Stimulated activated CD4-positive, alpha-beta T cell treated with anti-CD3 and anti-CD28 coated beads, Interleukin-15, amount 100 ng/mL, for 1 hour (primary cell): ENCODE measurements at places on chromosomes 7 and 10.

GRCh38 chr10:132420469-132420980, 23.5 kb downstream of the PWWP2B start:
- DNase-seq: no peak

- no peak for DNase-seq
Measured at GRCh38 chr7:100163006-100163531, 4.5 kb upstream of the TRAPPC14 start.

DNA sequence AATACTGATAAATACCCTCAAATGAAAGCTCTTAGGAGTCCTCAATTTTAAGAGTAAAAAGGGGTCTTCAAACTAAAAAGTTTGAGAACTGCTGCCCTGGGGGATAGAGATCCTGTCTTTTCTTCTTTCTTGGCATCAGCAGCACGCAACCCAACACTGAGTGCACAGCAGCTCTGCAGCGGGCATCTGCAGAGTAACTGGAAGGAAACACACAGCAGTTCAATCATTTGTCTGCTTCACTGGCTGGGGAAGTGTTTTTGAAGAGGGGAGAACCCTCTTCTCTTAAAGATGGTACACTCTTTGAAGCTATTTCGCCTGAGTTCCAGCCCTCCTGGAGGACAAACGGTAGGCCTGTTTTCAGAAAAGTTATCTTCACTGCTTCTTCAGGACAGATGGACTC, 193.6 kb downstream of the FGFR2 start:
- no peak for DNase-seq

- no peak for DNase-seq
Measured at GRCh38 chr10:99450624-99451498, 20.4 kb upstream of the GOT1 start.

- no peak for DNase-seq
Measured at GRCh38 chr7:44217852-44218402, 17.1 kb downstream of the YKT6 start.

DNA sequence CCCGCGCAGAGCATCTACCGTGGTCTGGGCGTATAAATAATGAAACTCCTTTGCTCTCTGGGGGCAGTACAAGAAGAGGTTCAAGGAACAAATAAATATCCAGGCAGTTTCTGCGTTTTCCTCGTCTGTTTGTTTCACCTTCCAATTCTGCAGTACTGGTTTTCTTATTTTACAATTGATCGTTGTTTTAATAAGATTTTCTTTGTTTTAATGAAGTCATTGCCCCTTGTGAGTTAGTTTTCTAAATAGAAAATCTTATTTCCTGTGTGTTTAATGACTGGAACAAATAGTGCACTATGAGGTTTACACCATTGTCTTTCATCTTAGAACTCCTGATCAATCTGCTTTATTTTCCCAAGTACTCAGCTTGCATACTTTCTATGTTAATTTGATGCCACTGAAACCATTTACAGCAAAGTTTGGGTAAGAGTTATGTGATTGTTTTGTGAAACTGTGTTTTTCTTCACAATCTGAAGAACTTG, 1.2 kb downstream of the PLEKHA1 start:
- no peak for DNase-seq

- no peak for DNase-seq
Measured at GRCh38 chr7:149826344-149827088, 11.7 kb upstream of the ZNF862 start.

- no peak for DNase-seq
Measured at GRCh38 chr10:99449023-99449422, 18.6 kb upstream of the GOT1 start.

- no peak for DNase-seq
Measured at GRCh38 chr10:26738301-26738911, 40.9 kb downstream of the PDSS1 start.

GRCh38 chr7:124929467-124930172, at the start of gene POT1:
TSS of gene POT1 (minus strand) at chr7:124929825. CDS start at chr7:124897173, 32,652 bp downstream.
- peak; percentile 94 for DNase-seq

DNA sequence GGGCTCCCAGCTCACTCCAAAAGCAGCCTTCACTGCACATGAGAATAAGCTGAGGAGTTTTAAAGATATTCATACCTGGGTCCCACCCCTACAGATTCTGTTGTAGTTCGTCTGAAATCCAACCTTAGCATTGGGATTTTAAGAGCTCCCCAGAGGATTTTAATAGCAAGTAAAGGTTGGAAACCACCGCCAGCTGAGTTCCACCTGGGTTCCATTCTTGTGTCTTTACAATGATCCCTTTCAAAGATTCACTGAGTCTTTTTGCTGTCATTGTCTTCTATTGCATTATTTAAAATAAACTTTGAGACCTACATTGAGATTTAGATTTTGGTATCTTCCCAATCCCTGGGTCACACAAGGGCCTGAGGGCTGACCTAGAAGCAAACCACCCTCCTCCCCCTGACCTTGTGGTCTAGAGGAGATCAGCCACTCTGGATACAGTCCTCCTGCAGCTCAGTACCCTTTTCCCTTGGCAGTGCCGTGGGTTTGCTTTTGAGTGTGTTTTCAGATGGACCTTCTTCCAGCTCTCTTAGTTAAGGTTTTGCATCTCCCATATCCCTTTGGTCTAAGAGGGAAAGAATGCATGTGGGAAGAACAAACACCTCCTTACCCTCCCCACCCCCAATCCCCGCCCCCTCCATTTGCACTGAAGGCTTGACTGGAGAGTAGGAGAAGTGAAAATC, 22.6 kb upstream of the SIRT1 start:
- DNase-seq: no peak

DNA sequence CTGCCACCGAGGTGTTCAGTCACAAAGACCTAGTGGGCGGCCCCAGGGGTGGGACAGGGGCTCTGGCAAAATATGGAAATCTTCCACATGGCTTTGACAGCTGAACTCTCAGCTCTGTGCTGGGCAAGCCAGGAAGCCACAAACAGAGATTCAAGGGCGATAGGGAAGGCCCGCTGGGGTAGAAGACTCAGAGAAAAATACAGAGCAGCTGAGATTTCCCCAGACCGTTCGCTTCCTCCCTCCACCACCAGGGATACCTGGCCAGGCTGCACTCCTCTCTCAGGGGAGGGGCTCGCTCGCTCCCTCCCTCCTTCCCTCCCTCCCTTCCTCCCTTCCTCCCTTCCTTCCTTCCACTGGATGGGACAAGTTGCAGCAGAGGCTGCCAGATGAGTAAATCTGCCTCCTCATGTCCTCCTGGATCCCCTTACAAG, 260.5 kb downstream of the PRPF18 start:
- DNase-seq: no peak

- no peak for DNase-seq
Measured at GRCh38 chr10:102620591-102621442, 23.5 kb upstream of the TRIM8 start.

DNA sequence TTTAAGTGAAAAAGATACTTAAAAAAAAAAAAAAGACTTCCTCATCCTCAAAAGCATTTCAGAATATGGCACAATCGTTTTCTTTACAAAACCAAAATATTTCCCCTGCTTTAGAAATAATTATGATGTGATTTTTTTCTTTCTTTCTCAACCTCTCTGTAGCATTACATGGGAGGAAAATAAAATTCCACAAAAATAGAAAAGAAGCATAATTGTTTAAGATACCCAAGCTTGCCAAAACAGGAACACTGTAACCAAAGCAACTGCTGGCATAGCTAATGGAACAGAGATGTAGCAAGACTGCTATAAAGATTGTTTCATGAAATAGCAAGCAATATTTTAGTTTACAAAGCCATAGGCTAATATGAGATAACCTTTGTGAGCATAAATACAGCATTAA, 75.6 kb upstream of the GPR22 start:
- no peak for DNase-seq

- no peak for DNase-seq
Measured at GRCh38 chr7:81638198-81638597, 131.6 kb downstream of the HGF start.

GRCh38 chr10:24995072-24995471, 20.9 kb downstream of the ENKUR start:
- no peak for DNase-seq

- no peak for DNase-seq
Measured at GRCh38 chr10:112728997-112729396, 221.1 kb upstream of the TCF7L2 start.

DNA sequence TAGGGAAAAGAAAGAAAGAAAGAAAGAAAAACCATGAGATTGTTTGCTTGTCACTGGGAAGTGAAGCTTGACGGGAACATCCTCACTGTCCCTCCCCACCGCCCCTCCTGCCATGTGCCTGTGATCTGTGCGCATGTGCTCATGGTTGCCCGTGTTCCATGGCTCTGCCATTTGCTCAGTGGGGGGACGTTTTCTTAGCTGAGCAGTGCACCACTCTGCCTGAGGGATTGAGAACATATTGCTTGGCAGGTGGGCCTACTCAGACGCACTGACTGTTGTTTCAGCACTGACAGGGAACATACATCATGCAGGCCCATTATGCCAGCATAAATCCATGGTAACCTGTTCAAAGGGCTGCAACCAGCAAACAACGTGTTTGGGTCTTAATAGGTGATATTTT, 747.9 kb upstream of the GALNT17 start:
- DNase-seq: no peak

GRCh38 chr7:50798126-50798525, 15.4 kb upstream of the GRB10 start:
- no peak for DNase-seq

GRCh38 chr10:84197643-84198042, 3.3 kb downstream of the CDHR1 start:
- DNase-seq: no peak

DNA sequence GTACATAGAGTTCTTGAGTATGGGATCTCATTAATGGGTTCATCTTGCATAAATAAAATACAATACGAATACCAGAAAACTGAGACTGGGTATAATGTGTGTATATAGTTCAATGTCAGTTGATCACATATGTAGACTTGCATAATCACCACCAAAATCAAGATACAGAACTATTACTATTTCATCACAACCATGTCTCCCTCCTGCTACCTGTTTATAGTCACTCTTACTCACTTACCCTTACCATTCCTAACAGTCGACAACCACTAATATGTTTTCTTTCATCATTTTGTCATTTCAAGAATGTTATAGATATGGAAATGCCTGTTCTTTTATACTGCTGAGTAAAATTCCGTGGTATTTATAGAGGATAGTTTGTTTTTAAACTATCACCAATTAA, 416.1 kb upstream of the CNTNAP2 start:
- no peak for DNase-seq

DNA sequence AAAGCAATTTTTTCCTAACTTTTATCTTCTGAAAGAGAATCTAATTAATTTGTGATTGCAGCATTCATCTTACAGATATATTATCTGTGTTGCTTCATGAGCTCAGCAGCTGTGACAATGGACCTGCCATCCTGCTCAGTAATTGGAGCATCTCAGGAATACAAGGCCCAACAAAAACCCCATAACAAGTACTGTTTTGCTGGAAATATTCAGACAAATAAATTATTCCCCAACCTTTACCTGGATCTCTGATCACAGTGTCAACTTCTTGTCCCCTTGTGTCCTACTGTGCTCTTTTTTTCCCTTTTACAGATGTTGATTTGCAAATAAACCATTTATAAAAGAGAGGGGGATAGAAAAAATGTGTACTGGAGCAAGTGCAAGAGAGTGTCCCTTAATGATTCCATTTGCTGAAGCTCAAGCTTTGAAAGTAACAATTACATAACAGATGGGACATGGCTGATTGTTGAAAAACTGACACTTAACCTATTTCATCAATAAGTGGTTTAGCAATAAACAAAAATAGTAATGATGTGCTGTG, 1063.4 kb upstream of the GHITM start:
- no peak for DNase-seq

GRCh38 chr10:20289070-20289828, 473.0 kb downstream of the PLXDC2 start:
- no peak for DNase-seq

GRCh38 chr10:32982911-32983909, 25.2 kb upstream of the ITGB1 start:
- DNase-seq: no peak

GRCh38 chr10:131444286-131444685, 132.8 kb upstream of the TCERG1L start:
- DNase-seq: no peak

DNA sequence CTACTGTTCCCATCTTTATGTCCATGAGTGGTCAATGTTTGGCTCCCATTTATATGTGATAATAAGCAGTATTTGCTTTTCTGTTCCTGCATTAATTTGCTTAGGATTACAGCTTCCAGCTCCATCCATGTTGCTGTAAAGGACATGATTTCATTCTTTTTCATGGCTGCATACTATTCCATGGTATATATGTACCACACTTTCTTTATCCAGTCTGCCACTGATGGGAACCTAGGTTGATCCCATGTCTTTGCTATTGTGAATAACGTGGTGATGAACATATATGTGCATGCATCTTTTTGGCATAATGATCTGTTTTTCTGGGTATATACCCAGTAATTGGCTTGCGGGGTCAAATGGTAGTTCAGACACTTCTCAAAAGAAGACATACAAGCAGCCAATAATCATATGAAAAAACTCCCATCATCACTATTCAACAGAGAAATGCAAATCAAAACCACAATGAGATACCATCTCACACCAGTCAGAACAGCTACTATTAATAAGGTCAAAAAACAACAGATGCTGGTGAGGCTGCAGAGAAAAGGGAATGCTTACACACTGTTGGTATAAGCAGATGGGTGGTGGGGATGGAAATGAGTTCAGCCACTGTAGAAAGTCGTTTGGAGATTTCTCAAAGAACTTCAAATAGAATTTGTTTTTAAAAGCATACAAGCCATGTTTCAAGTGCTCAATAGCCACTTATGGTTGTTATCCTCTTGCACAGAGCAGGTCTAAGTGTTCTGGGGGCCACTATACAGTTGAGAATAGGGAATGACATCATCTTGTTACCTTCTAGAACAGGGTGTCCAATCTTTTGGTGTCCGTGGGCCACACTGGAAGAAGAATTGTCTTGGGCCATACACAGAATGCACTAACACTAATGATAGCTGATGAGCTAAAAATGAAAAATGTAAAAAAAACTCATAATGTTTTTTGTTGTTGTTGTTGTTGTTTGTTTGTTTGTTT, 23.2 kb upstream of the SDK1 start:
- no peak for DNase-seq

DNA sequence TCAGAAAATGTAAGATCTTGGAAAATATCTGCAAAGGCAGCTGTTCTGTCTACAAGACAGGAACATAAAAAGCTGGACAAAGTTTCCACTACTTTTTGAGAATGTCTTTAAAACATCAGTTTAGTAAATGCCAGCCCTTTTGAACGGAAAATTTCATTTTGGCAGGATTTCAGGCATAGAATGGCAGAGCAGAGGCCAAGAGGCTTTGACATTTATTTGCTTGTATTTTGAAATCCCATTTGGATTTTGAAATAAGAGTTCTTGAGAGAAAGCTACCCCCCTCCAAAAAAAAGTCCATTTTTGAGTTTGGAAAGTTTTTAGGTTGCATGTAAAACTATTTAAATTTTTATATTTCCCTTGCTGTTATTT, 3.1 kb upstream of the ETV1 start:
- no peak for DNase-seq

- no peak for DNase-seq
Measured at GRCh38 chr7:22295402-22296264, 61.3 kb downstream of the RAPGEF5 start.

GRCh38 chr7:120733143-120733542, 124.8 kb downstream of the TSPAN12 start:
- DNase-seq: no peak

GRCh38 chr7:101598422-101598985, 30.6 kb downstream of the MYL10 start:
- DNase-seq: no peak

- no peak for DNase-seq
Measured at GRCh38 chr7:22413211-22413610, 56.3 kb upstream of the RAPGEF5 start.
